ENCODE measurements at places on chromosomes 2 and 18.

- no peak for DNase-seq
Measured at GRCh38 chr18:44731530-44732237, 51.0 kb downstream of the SETBP1 start.

GRCh38 chr18:5726011-5726410 lies 169.3 kb downstream of the TMEM200C start:
- no peak for DNase-seq

GRCh38 chr2:6748406-6749067 lies 117.2 kb downstream of the CMPK2 start:
- no peak for DNase-seq

- DNase-seq = no peak
Measured at GRCh38 chr2:171342067-171342413, 91.8 kb downstream of the METTL8 start.

DNA sequence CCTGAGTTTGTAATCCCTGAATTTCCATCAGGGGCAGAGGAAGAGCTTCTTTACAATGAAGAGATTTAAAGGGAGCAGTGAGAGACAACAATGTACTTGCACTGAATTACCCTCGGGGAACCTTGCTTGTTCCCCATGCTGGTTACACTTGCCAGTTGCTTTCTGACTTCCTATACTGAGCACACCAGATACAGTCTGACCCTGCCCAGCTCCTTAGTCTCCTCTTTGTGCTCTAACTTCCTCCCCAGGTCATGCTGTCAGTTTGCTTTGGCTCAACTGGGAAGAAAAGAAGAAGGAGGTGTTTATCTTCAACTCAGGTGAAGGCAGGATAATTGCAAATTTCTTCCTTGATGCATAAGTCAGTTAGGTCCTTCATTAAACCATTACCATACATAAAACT lies 658.4 kb downstream of the NYAP2 start:
- DNase-seq = no peak

- DNase-seq = peak; percentile 44
Measured at GRCh38 chr18:74534981-74535649, 815 bp downstream of the CNDP1 start.

- no peak for DNase-seq
Measured at GRCh38 chr2:102065675-102066252, 74.0 kb downstream of the IL1R2 start.

- DNase-seq = no peak
Measured at GRCh38 chr2:136255648-136256461, 137.9 kb upstream of the CXCR4 start.

GRCh38 chr2:46477925-46478324 lies 1.4 kb upstream of the TMEM247 start:
- no peak for DNase-seq

GRCh38 chr2:145638675-145639074 lies 1118.8 kb upstream of the ZEB2 start:
- DNase-seq = no peak

DNA sequence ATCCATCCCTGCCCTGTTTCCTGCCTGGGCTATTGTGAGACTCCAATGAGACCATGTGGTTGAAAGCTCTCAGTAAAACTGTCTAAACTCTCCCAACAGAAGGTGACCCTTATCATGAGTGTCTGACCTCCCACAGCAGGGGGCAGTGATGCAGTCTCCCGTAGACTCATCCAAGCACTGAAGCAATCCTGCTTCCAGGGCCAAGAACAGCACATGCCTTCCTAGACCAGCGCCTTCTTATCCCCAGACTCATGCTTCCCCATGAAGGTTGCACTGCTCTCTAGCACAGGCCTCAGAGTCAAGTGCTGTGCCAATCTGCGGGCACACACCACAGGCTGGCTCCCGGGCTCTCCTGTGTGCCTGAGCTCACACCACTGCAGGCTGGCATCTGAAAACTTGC lies 112.3 kb downstream of the TNS1 start:
- no peak for DNase-seq

DNA sequence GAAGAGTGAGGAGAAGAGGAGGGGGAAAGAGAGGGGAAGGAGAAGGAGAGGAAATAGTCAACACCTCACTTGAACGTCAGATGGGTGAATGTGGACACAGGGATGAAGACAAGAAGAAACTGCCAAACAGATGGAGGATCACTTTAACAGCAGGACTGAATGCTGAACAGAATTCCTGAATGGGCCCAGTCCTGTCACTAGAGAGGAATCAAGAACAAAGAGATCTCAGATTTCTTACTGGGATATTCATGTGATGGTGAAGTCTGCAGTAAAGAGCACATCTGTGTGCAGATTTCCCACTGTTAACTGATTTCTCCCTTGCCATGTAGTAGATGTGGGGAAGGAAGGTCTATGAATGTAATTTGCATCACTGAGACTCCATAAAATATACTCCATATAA lies 135.4 kb downstream of the L3MBTL4 start:
- DNase-seq = no peak

- peak; percentile 8 for DNase-seq
Measured at GRCh38 chr2:50196775-50197480, 835.0 kb downstream of the NRXN1 start.

DNA sequence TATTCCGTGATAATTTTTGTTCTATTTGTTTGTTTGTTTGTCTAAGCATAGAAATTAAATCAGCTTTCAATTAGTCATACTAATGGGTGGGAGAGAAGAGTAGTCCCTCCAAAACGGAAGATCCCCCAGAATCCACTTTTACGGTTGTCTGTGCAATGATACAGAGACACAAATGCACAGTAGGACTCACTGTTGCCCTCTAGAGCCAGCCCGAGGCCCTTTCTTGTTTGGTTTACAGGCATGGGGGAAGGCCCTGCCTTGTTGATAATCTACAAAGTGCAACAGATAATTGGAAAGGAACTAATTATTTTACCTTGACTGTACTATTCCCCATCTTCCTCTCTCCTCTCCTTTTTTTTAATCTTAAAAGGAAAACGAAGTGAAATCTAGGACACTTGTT lies 121.1 kb downstream of the ACOXL start:
- peak; percentile 45 for DNase-seq

DNA sequence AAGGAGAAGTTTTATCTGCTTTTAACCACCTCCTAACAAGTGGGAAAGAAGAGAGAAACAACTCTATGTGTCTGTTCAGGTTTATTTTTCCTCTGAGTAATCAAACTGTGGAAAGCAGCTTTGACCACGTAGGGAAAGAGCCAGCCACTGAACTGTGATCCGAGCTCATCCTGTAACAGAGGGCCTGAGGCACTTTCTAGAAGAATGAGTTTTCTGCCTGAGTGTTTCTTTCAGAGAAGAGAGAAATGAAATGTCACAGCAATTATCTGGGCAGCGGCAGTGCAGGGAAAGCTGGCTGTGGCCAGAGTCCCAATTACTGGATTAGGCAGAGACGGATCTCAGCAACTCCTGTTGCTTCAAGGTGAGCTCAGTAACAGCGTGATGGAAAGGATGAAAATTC lies 151.9 kb downstream of the CD226 start:
- DNase-seq = peak; percentile 26

GRCh38 chr2:218293715-218294429 lies 1.6 kb upstream of the TMBIM1 start:
- no peak for DNase-seq

GRCh38 chr2:49129034-49129433 lies 25.3 kb downstream of the FSHR start:
- DNase-seq = no peak

GRCh38 chr2:66233981-66234380 lies 200.9 kb upstream of the MEIS1 start:
- DNase-seq = no peak

DNA sequence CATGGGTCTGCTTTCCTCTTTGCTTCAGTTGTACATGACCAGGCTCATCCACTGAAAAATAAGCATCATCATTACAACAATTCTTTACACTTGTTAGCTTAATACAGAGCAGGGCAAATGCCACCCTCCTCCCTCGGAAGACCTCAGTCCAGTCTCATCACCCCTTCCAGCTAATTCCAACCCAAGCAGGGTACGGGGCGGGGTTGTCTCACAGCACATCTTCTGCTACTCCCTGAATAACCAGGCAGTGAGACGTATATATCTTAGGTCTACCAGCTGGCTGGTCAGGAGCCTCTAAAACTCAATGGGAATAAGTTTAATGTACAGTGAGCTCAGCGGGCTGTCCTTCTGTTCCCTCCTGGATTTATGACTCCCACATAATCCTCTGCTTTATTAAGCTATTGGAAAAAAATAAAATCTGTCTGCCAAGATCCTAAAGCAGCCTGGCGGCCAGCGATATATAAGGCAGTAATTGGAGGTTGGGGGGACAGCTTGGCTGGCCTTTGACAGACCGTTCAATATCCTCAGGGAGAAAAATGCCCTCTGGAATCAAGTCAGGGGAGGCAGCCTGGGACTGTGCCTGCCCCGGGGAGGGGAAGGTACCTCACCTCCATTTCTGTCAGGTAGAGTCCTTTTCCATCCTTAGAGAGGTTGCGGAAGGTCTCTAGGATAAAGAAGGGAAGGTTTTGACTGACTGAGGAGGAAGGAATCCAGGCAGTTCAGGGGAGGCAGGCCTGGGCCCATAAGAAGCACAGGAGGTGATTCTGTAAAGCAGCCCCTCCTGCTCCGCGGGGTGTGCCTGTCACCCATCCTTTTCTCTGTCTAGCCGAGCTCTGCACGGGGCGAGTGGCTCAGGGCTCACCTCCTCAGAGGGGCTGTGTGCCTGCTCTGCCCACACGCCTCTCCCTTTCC lies 76.3 kb downstream of the CAPN13 start:
- no peak for DNase-seq

All from NCI-H1417 (cell line).